Ureter (tissue), 1 donor: ENCODE measurements at places on chromosomes 2 and 18. TPM values are rescaled to one million over a fixed set of nuclear protein-coding genes. Genes with fewer than 3 reads are reported as not detected.

The STAT4 gene
- 5.3 TPM for total RNA-seq

DNA sequence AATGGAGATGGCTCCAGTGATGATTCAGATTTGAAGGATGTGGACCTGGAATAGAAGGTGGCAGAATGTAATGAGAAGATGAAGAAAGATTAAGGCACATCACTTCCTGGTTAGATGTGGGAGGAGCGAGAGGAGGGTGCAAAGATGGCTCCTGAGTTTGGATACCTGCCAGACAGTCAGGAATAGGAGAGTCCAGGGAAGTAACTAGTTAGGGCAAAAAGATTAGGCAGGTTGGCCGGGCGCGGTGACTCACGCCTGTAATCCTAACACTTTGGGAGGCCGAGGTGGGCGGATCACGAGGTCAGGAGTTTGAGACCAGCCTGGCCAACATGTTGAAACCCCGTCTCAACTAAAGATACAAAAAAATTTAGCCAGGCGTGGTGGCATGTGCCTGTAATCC lies 5.6 kb downstream of the C2orf74 start:
- DNase-seq: no peak

DNA sequence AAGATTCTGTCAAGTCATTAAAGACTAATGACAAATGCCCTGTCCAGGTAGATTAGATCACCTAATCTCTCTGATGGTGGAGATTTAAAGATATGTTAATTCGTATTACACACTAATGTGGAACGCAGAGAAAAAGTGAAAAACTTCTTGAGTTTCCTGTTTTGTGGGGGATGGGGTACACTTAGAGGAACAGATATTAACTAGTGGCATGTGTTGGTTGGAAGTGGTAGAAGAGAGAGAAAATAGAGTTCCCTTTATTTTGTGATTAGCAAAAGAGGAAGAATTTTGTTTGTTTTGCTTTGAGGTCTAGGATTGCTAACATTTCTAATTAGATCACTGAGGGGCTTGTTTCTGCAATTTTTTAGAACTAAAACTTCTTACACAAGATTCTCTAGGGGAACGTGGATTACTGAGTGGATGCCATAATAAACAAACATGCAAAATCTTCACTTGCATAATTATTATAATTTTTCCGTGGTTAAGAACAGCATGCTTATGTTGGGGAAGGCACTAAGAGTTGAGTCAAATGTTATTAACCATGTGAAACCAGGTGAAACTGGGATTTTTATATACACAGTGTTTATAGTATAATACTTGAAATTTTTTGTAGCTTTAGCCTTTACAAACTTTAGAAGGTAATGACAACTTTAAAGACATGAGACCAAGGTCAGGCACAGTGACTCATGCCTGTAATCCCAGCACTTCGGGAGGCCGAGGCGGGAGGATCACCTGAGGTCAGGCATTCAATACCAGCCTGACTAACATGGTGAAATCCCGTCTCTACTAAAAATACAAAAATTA lies 97.4 kb upstream of the STK17B start:
- DNase-seq: no peak

- DNase-seq: no peak
These were observed 36.4 kb downstream of the TSN start for GRCh38 chr2:121791801-121792221.
